ENCODE measurements at places on chromosomes 5 and 9. TPM values are rescaled to one million over a fixed set of nuclear protein-coding genes. Genes with fewer than 3 reads are reported as not detected.

The CXXC5 gene
- 1.9 TPM for total RNA-seq

The IFNB1 gene
- total RNA-seq: not detected

The IRX2 gene
- total RNA-seq: not detected

The TEX48 gene
- 0.83 TPM for total RNA-seq

The TRIM36 gene
- total RNA-seq: not detected

The FBP1 gene
- total RNA-seq: 0.27 TPM

The OR1L4 gene
- not detected for total RNA-seq

The KDM4C gene
- 53.7 TPM for total RNA-seq

DNA sequence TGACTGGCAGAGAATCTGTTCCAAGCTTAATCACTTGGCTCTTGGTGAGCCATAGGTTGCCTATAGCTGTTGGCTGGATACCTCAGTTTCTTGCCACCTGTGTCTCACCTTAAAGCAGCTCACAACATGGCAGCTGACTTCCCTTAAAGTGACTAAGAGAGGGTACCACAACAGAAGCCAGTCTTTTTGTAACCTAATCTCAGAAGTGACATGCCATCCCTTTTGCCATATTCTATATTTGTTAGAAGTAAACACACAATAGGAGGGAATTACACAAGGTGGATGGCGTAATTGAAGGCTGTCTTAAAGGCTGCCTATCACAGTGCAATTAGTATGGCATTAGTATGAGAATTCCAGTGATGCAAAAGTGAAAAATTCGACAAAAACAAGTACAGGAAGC, 28.1 kb downstream of the NIPBL start:
- no peak for DNase-seq
- no peak overlapping the region for H3K4me3 ChIP-seq
- no peaks in the 10 kb centered on the region for H3K27me3 ChIP-seq
- no peak overlapping the region for H3K27ac ChIP-seq
- peaks cover 41% of the 10 kb centered on the region for H3K4me1 ChIP-seq

- H3K27ac ChIP-seq: no peak overlapping the region
- no peaks in the 10 kb centered on the region for H3K36me3 ChIP-seq
- H3K4me3 ChIP-seq: no peak overlapping the region
- no peak for DNase-seq
These were observed 184.0 kb downstream of the FBXO4 start for GRCh38 chr5:42109006-42109572.

DNA sequence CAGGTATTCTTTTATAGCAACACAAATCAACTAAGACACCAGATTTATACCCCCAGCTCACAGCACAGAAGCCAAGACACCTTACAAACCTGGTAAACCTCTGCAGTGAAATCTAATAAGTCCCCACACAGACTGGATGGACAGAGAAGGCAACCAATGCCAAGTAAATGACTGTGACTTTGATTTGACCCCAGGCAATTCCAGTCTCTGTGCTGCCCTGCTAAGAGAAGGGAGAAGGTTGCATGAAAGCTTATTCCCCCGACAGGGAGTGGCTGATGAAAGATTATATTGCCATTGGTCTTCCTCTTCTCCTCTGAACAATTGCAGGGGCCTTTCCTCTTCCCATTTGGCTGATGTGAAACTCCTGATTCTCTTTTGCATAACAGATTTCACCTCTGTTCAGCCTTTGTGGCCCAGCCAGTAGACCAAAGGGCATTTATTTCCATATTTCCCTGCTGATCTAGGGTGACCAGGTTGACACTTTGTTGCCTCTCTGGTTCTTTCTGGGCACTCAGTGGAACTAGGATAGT, 107.6 kb downstream of the ADRB2 start:
- no peak overlapping the region for H3K27ac ChIP-seq
- H3K4me1 ChIP-seq: no peaks in the 10 kb centered on the region
- no peak overlapping the region for H3K4me3 ChIP-seq
- H3K27me3 ChIP-seq: peaks cover 7% of the 10 kb centered on the region

GRCh38 chr9:70830618-70831017, 290.8 kb downstream of the TRPM3 start:
- H3K4me1 ChIP-seq: no peaks in the 10 kb centered on the region
- DNase-seq: no peak

- H3K4me1 ChIP-seq: no peaks in the 10 kb centered on the region
- no peaks in the 10 kb centered on the region for H3K36me3 ChIP-seq
- H3K27me3 ChIP-seq: no peaks in the 10 kb centered on the region
- no peak for DNase-seq
These were observed 43.3 kb upstream of the IRX4 start for GRCh38 chr5:1926071-1926440.

DNA sequence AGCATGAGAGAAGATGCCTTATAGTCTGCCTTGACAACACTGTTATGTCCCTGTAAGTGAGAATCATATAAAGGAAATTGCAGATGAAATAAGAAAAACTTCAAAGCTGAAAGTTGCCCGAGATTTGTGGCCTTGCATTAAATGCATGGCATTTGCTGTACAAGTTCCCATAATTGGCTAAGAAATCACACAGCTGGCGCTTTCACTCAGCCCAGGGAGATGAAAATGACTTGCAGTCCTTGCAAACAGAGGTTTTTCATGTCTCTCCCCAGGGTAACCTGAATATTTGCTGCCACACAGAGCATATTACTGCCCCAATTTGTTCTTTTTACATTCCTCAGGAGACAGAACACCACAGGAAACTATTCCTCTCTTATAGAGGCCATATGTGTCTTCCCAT, 174.8 kb downstream of the FAM114A2 start:
- no peak overlapping the region for H3K4me3 ChIP-seq
- H3K4me1 ChIP-seq: no peaks in the 10 kb centered on the region
- no peaks in the 10 kb centered on the region for H3K27me3 ChIP-seq
- H3K36me3 ChIP-seq: no peaks in the 10 kb centered on the region

DNA sequence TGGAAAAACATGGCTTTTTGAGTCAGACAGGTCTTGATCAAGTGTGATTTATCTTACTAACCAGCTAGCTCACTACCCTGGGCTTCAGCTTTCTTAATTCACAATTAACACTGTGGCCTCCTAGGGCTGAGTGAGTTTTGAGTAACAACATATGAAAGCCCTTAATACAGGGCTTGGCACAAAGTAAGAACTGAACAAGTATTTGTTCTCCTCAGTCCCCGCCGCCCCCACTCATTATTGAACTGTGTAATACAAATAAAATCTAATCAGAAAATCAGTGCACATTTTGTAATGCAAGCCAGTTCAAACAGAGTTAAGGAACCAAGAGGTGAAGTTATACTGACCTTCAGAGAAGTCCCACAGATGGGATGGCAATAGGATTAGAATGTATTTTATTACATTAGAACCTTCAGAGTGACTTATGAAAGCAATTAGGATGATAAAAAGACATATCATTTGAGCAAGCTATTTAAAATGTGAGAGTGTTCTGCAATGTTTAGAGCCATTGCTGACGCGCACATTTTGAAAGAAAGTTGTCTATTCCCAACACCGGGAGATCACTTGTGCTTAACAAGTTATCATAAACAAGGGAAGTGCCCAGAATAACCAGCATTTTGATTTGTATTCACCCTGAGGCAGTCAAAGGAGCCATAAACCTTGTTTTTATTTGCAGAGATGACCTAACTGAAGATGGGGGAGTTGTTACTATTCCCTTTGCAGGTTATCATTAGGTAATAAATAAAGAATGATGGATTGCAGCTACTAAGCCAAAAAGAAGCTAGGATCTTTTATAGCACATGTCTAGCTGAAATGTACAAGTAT, 19.4 kb downstream of the ADAMTS16 start:
- peaks cover 2% of the 10 kb centered on the region for H3K27me3 ChIP-seq
- no peak overlapping the region for H3K27ac ChIP-seq
- H3K36me3 ChIP-seq: no peaks in the 10 kb centered on the region
- no peak overlapping the region for H3K4me3 ChIP-seq
- H3K4me1 ChIP-seq: peaks cover 2% of the 10 kb centered on the region

- DNase-seq: no peak
- no peak overlapping the region for H3K27ac ChIP-seq
- peaks cover 18% of the 10 kb centered on the region for H3K4me1 ChIP-seq
- H3K36me3 ChIP-seq: no peaks in the 10 kb centered on the region
These were observed 3.7 kb downstream of the DTWD2 start for GRCh38 chr5:118984602-118985001.

- no peak overlapping the region for H3K4me3 ChIP-seq
- H3K27me3 ChIP-seq: peaks cover 2% of the 10 kb centered on the region
- no peaks in the 10 kb centered on the region for H3K4me1 ChIP-seq
- H3K27ac ChIP-seq: no peak overlapping the region
- no peaks in the 10 kb centered on the region for H3K36me3 ChIP-seq
These were observed 244.4 kb downstream of the DEPDC1B start for GRCh38 chr5:60455589-60455988.

DNA sequence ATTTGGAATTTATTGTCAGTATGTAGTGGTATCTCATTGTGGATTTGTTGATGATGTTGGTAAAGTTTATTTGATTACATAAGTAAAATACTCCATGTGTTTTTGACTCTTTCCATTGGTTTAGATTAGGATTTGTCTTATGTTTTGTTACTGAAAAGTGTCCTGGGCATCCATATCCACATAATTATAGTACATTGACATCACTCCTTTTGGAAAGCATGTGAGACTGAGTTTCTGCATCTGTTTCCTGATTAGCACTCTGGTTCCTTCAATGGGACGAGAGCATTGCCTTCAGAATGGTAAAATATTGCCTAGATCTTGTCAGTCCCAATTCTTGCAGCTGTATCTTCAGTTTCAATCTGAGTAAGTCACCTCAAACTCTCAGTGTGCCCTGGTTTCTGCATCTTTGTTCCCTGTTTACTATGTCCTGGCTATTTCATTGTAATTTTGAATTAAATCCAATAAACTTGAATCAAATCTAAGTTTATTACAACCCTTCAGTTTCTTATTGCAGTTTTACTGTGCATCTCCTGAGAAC, 128.1 kb downstream of the FBXO38 start:
- H3K4me1 ChIP-seq: no peaks in the 10 kb centered on the region
- no peak for DNase-seq
- no peaks in the 10 kb centered on the region for H3K36me3 ChIP-seq
- no peak overlapping the region for H3K27ac ChIP-seq
- H3K4me3 ChIP-seq: no peak overlapping the region

GRCh38 chr5:11261241-11261640, 500.2 kb upstream of the DAP start:
- no peak for DNase-seq
- no peak overlapping the region for H3K4me3 ChIP-seq
- no peaks in the 10 kb centered on the region for H3K27me3 ChIP-seq

DNA sequence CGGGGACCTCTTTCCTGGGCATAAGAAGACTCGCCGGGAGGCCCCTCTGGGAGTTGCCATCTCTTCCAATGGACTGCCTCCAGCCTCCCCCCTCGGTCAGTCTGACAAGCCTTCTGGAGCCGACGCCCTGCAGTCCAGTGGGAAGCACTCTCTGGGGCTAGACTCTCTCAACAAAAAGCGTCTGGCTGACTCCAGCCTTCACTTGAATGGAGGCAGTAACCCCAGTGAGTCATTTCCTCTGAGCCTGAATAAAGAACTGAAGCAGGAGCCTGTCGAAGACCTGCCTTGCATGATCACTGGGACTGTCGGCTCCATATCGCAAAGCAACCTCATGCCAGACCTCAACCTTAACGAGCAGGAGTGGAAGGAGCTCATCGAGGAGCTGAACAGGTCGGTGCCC, 28.4 kb upstream of the LTC4S start:
- H3K36me3 ChIP-seq: peaks cover 23% of the 10 kb centered on the region
- DNase-seq: no peak
- H3K4me3 ChIP-seq: no peak overlapping the region
- H3K27ac ChIP-seq: no peak overlapping the region

- no peak for DNase-seq
- H3K36me3 ChIP-seq: peaks cover under 1% of the 10 kb centered on the region
- peaks cover 3% of the 10 kb centered on the region for H3K4me1 ChIP-seq
These were observed 131.5 kb upstream of the OTULINL start for GRCh38 chr5:14450018-14450524.

GRCh38 chr5:153746440-153746839, 256.0 kb downstream of the GRIA1 start:
- H3K4me3 ChIP-seq: no peak overlapping the region
- H3K36me3 ChIP-seq: no peaks in the 10 kb centered on the region
- no peaks in the 10 kb centered on the region for H3K4me1 ChIP-seq
- no peak for DNase-seq
- H3K27ac ChIP-seq: no peak overlapping the region
- H3K27me3 ChIP-seq: no peaks in the 10 kb centered on the region

DNA sequence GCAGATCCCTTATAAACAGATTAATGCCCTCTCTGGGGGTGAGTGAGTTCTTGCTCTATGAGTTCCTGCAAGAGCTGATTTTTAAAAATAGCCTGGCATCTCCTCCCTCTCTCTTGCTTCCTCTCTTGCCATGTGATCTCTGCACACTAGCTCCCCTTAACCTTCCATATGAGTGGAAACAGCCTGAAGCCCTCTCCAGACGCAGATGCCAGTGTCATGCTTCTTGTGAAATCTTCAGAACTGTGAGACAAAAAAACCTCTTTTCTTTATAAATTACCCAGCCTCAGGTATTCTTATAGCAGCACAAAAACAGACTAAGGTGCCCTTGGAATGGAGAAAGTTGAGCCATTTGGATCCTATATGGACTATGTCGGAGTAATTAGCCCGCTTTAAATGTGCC, 559.7 kb upstream of the CYLC2 start:
- no peak for DNase-seq
- H3K27ac ChIP-seq: no peak overlapping the region
- no peaks in the 10 kb centered on the region for H3K36me3 ChIP-seq
- no peaks in the 10 kb centered on the region for H3K27me3 ChIP-seq
- no peaks in the 10 kb centered on the region for H3K4me1 ChIP-seq

GRCh38 chr9:79134654-79135053, 437.1 kb upstream of the TLE4 start:
- no peak overlapping the region for H3K4me3 ChIP-seq
- H3K27ac ChIP-seq: no peak overlapping the region
- no peaks in the 10 kb centered on the region for H3K27me3 ChIP-seq
- no peak for DNase-seq
- no peaks in the 10 kb centered on the region for H3K36me3 ChIP-seq
- H3K4me1 ChIP-seq: no peaks in the 10 kb centered on the region

DNA sequence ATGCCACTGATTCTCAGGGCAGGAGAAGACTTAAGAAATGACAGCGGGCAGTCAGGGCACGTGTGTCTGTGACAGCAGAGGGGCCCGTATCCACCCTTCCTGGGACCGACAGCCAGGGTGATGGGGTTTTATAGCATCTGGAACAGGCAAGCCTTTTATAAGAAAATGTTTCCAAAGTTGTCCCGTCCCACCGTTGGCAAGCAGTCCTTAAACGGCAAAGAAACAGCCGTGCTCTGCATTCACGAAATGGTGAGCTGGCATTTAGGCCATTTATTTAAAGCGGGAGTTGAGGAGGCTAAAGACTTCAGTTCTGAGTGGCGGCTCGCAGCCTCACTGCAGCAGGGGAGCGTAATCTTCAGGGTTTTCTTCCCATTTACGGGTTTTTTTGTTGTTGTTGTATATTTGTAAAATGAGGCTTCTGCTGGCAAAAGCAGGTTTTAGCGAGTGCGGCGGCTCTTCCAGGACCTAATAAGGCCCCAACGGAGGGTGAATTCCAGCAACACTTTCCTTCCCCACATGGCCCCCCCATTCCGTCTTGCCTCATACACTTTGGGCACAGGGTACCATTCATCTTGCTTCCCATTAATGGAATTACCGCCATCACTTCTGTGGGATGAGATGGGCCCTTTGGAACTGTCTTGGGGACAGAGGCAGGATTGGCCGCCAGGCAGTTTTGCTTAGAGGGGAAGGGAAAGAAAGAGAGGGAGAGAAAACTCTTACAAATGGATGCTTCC, 15.8 kb downstream of the NEK6 start:
- no peaks in the 10 kb centered on the region for H3K4me1 ChIP-seq
- no peak overlapping the region for H3K27ac ChIP-seq
- DNase-seq: no peak
- no peaks in the 10 kb centered on the region for H3K36me3 ChIP-seq

GRCh38 chr5:78858364-78858763, 126.7 kb downstream of the ARSB start:
- DNase-seq: no peak
- H3K27ac ChIP-seq: no peak overlapping the region
- H3K4me1 ChIP-seq: no peaks in the 10 kb centered on the region
